ENCODE measurements at places on chromosomes 5 and 9.
A peak's percentile ranks its signal among the peaks of the same experiment; 100 is the strongest.

GRCh38 chr5:172901012-172901780 lies 58.0 kb upstream of the RPL26L1 start:
- peak; percentile 98 for DNase-seq

- no peak for DNase-seq
Observed at GRCh38 chr5:81724571-81724970, 26.3 kb downstream of the SSBP2 start.

- DNase-seq: no peak
Observed at GRCh38 chr9:134736791-134737497, 95.3 kb downstream of the COL5A1 start.

- DNase-seq: peak; percentile 85
Observed at GRCh38 chr5:9653811-9654210, 23.7 kb upstream of the TAS2R1 start.

DNA sequence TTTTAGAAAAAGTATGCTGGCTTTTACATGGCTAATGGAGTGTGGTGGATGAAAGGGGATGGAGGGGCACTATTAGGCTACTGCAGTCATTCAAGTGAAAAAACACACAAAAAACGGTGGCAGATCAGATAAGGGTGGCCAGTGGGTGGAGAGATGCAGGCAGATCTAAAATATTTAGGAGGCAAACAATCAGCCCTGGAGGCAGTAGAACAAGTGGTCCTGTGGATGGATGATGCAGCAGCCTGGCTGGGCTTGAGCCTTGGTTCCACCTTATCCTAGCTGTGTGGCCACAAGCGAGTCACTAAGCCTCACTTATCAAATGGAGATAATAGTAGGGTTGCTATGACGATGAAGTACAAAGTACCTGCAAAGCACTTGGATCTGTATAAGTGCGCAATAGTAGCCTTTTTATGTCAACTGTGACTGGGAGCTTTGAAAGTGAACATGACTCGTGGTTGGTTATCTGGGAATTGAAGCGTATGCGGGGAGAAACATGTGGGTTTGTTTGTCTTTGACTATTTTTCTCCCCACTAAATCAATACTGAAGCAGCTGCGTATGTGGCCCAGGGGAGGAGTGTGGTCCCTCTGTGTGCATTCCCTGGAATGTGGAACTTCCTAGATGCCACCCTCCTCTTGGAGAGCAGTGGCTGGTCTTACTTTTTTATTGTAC lies 20.2 kb downstream of the NSG2 start:
- DNase-seq: peak; percentile 28

- DNase-seq: no peak
Observed at GRCh38 chr5:126587551-126588390, 7.2 kb downstream of the ALDH7A1 start.

Measured in SJSA1 (cell line).